Stimulated activated CD4-positive, alpha-beta T cell treated with anti-CD3 and anti-CD28 coated beads, Interleukin-12 subunit alpha, Interleukin-12 subunit beta, amount 100 ng/mL, for 4 hours (primary cell): ENCODE measurements at places on chromosomes 1 and 21.

DNA sequence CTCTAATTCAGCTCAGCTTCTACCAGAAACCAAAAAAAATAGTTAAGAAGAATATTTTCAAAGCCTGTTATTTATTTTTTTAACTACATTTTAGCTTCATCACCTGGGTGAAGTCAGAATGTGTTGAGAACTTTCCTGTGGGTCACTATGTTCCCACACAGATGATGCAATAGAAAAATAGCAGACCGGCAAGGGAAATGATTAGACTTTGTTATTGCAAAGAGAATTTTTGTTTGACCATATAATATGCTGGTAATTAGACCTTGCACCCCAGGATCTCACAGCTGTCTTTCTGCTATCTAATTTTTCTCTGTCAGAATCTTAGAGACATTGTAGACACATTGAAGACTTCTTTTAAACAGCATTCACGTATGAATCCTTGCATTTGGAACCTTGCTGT, 299.3 kb downstream of the TBX15 start:
- no peak for DNase-seq

- no peak for DNase-seq
Measured at GRCh38 chr21:26813426-26813998, 31.7 kb downstream of the ADAMTS1 start.

DNA sequence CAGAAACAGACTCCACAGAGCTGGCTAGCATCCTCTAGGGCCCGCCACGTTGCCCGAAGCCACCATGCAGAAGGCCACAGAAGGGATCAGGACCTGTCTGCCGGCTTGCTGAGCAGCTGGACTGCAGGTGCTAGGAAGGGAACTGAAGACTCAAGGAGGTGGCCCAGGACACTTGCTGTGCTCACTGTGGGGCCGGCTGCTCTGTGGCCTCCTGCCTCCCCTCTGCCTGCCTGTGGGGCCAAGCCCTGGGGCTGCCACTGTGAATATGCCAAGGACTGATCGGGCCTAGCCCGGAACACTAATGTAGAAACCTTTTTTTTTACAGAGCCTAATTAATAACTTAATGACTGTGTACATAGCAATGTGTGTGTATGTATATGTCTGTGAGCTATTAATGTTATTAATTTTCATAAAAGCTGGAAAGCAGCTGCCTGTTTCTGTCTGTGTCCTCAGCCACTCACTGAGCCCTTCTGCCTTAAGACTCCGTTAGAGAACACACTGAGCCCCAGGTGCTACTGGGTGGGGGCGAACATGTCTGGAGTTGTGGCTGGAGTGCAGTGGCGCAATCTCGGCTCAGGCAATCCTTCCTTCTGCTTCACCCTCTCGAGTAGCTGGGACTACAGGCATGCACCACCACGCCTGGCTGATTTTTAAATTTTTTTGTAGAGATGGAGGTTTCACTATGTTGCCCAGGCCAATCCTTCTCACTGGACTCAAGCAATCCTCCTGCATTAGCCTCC, 14.8 kb downstream of the MFSD2A start:
- no peak for DNase-seq

DNA sequence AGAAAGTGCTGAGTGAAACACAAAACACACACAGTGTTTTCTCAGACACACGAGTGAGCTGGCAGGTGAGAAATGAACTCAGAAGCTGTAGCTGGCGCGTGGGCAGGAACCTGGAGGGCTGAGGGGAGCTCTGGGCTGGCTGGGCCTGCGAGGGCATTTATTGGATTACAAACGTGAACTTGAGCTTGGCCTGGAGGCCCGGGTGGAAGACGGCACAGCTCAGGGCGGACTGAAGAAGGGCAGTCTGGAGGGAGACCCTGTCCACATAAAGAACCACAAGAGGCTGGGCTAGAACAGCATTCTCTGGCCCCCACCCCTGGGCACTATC, 52.1 kb upstream of the ADARB1 start:
- DNase-seq: no peak

GRCh38 chr1:145985502-145986439, 10.6 kb downstream of the TXNIP start:
- DNase-seq: no peak

- DNase-seq: no peak
Measured at GRCh38 chr1:15737324-15738319, 1.6 kb downstream of the SLC25A34 start.
